ENCODE measurements at places on chromosomes 2 and 18.

DNA sequence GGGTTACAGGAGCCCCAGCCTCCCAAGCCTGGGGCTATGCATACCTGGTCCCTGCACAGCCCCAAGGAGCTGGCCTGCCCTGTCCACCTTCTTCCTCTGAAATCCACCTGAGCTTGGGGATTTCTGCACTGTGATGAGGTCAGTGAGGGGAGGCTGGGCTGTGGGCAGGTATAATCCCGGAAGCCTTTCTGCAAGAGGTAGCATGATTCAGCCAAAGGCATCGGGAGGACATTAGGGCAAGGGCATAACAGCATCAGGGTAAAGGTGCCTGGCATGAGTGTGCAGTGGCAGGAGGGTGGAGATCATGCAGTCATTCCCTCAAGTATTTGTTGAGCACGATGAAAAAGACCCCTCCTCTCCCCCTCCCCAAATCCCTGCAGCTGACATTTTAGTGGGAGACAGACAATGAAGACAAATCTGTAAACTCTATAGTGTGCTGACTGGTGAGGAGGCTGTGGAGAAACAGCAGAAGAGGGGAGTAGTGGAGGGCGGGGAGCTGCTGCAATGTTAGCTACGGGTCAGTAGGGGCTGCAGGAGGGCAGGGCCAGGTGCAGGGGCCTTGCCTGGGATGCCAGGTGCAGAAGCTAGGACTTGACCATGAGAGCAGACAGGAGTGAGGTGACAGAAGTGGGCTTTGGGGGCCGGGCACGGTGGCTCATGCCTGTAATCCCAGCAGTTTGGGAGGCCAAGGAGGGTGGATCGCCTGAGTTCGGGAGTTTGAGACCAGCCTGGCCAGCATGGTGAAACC is 18.7 kb downstream of the ZFP36L2 start:
- DNase-seq: no peak

DNA sequence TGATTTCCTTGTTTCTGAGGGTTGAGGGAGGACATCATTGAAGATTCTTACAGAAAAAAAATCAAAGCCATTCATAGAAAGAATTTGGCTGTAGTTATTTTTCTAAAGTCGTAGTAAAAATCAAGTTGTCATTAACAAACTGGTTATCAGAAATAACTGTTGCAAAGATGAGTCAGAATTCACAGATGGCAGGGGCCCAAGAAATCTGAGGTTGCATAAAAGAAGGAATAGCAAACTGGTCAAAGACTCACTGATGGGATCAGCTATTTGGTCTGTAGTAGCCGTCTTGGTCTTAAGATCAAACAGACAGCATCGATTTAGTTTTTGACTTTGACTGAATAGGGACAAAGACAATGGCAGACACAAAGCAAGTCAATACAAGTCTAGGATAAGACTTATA is 334.3 kb downstream of the FIGN start:
- DNase-seq: peak; percentile 40

GRCh38 chr2:217636991-217637561 is 365.7 kb downstream of the TNS1 start:
- no peak for DNase-seq

DNA sequence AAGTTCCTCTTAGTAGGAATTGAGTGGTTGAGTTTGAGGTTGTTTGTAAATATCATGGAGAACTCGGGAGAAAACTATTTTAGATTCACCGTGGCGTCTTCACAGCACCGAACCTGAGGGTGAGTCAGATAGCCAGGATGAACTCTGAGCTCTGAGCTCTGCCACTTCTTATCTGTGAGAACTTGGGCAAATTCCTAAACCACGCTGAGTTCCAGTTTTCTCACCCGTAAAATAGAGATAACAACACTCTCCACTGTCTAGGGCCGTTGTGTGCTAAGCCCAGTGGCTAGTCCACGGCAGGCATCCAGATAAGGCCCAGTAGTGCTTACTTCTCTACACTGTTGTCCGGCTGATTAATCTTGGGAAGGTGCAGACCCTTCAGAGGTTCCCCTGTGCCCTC is 7.0 kb downstream of the KIF5C start:
- DNase-seq: no peak

GRCh38 chr18:80154293-80154692 is 45.2 kb downstream of the ADNP2 start:
- no peak for DNase-seq

GRCh38 chr2:65142515-65142914 is 12.6 kb upstream of the RAB1A start:
- DNase-seq: no peak

- no peak for DNase-seq
These were observed 20.1 kb downstream of the CASP8 start for GRCh38 chr2:201280191-201281040.

DNA sequence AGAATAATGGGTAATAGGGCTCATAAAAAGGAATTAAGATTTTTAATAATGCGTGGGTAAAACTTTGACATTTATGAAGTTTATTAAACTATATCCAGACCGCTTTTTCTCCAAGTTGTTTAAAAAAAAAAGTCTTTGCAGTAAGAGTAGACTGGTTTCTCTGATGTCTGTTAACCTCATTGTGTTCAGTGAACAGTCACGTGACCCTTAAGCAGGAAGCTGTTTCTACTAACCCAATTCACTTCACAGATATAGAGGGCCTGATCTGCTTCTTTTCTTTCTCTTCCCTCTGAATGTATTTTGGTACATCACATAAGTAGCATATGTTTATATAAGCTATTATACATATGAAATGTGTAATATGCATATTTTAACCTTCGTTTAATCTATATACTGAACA is 1011.3 kb upstream of the CELF4 start:
- no peak for DNase-seq

DNA sequence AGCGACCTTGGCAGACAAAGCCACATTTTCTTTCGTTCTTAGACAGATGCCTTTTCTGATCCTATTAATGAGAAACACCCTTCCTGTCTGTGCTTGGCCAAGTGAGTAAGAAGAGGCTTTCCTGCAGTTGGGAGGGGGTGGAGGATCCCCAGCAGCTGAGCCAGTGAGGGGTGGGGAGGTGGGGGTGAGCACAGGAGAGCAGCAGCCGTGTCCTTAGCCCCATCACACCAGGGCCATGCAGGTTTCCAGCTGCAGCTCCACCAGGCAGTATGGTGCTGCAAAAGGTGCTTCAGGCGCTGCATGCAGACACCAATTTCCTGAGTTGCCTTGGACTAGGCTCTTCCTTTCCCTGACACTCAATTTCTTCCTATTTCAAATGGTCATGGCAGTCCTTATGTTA is 123.3 kb upstream of the SIX2 start:
- DNase-seq: no peak

- DNase-seq: no peak
These were observed 27.4 kb downstream of the EVX2 start for GRCh38 chr2:176056406-176056805.

DNA sequence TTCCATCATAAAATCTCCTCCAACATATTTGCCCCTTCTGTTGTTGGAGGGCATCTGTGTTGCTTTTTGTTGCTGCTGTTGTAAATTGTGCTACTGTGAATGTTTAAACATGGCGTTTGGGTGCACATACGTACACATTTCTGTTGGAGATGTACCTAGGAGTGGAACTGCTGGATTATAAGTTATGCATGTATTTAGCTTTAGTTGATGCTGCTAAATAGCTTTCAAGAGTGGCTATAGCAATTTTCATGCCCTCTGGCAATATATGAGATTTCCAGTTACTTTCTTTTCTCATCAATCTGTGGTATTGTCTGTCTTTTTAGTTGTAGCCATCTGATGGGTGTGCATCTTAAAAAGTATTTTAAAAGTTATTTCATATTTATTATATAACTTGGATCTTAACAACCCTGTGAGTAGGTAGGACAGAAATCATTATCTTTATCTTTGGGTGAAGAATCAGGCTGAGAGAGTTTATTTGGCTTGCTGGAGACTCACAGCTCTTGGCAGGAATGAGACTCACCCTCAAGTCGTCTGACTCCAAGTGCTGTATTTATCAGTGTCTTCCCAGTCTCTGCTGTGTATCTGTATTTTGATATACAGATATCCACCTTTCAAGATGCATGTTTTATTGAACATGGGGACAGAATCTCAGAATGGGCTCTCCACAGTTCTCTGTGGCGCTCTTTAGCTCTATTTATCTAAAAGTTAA is 16.9 kb downstream of the ZNF236 start:
- DNase-seq: no peak

DNA sequence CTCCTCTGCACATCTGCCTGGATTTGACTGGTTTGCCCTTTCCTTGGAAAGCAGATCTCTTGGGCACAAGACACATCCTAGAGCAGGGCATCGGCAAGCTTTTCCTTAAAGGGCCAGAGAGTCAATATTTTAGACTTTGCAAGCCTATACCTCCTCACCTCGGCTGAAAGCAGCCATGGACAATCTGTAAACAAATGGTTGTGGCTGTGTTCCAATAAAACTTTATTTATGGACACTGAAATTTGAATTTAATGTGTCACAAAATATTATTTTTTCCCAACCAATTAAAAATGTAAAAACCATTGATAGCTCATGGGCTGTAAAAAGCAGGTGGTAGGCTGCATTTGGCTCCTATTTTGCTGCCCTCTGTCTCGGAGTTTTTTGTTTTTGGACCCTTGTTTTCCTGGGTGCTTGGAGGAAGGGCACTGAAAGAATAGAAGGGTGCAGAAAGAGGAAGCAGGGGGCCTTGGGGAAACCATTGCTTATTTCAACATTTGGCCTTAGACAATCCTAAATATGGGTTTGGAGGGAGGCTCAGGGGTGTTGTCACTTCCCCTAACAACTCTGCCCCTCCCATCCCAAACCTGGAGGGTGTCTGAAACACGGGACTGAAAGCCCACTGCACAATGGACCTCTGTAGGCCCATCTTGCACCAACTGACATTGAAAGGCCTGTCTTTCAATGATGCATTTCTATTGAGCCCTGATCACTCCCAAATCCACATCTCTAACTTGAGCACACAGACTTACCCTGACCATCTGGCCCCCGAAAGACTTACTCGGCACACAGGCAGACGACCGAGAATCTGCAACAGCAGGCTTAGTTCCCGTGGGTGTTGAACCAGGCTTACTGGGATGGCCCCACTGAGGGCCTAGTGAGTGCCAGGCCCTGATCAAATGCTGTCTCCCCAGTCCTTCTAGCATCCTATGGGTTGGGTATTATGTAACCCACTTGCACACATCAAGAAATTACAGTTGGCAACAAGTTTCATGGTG is 7.1 kb upstream of the ZFP36L2 start:
- DNase-seq: no peak

- no peak for DNase-seq
These were observed 121.6 kb downstream of the GALNT1 start for GRCh38 chr18:35703043-35703688.

DNA sequence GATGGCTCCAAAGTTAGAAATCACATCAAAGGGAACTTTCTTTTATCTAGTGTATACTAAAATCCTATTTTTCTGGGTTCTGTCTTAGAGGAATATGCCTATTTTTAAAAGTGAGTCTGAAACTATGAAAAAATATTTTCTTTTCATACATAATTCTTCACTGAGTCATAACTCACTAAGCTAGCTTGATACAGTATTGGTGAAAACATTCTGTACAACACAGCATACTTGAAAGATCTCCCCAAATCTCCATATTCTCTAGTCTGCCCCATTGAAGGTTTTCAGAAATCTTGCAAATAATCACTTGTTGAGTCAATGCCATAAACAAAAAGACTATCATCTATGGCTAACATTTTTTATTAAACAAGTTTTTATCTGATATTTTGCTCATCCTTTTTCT is 44.5 kb downstream of the COL3A1 start:
- no peak for DNase-seq

All from stromal cell of bone marrow (primary cell).